ENCODE measurements at places on chromosomes 6 and 20. TPM values are rescaled to one million over a fixed set of nuclear protein-coding genes. Genes with fewer than 3 reads are reported as not detected.

DNA sequence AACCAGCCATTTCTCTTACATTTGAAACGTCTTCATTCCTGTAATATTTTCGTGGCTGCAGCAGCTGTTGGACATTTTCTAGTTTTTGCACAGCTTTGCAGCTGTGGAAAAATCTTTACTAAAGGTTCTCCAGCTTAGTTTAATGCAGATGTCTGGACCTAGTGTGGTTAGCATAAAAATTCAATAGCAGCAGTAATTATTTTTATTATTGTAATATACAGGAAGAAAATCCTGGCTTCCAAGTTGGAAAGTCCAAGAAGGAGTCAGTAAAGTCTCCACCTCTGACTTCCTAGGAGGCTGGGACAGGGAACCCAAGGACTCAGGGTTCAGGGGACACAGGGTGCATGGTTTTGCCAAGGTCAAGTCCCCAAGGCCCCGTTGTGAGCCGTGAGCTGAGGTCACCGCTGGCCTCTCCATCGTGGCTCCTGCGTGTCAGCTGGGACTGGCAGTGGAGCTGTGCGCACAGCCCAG, 230.6 kb downstream of the FNDC1 start:
- DNase-seq = no peak

DNA sequence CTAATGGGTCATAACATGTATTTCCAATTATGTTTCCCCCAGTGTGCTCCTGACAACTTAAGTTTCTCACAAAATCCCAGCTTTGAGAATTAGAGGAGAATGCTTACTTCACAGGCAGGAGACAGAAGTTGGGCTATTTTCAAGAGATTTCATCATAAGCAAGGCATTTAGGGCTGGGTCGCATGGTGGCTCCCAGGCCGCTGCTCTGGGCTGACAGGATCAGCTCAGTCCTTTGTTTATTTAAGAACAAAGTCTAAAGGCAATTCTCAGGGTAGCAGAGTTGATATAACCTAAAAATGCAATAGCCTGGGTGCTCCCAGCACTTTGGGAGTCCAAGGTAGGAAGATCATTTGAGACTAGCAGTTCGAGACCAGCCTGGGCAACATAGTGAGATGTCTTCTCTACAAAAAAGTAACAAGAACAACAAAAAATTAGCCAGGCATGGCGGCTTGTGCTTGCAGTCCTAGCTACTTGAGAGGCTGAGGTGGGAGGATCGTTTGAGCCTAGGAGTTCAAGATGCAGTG, 10.9 kb downstream of the FOXQ1 start:
- DNase-seq = no peak

GRCh38 chr6:186340-186965, 105.8 kb upstream of the DUSP22 start:
- no peak for DNase-seq

Gene RIMS4
- total RNA-seq = not detected

Gene C20orf202
- total RNA-seq = not detected

Gene TPD52L1
- 47.9 TPM for total RNA-seq

Gene HUS1B
- not detected for total RNA-seq

Gene KHDRBS2
- total RNA-seq = not detected

DNA sequence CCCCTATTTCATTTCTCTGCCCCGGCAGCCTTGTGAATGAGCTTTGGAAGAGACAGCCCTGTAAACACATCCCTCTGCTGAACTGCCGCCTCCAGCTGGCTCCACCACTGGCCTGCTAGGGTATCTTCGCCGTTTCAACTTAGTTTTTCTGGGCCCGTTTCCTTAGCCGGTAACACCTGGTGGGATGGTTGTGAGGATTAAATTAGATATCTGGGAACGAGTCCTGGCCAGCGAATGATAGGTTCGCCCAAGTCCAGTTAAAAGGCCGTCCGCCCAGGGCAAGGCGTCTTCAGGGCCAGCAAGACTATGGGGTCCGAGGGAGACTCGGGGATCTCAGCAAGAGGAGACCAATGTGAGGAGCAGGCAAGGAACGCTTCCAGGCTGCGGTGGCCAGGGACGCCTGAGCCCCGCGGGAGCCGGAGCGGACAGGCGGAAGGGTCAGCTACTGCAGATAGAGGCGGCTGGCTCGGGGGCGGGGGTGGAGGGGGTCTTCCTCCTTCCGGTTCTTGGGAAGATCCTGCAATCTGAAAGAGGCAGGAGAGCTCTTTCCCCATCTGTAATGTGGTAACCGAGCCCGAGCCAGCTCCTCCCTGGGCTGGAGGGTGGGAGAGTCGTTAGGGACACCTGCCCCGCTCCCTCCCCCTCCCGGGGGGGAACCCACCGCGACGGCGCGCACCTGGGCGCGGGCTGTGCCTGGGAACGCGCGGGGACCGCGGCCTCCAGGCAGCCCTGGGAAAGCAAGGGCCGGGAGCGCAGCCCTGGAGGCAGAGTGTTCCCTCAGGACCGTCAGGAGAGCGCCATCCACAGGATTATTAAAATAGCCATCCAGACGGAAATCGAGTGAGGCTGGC, 4.5 kb upstream of the PTCRA start:
- DNase-seq = no peak

Data from SJSA1 (cell line).